Dermis microvascular lymphatic vessel endothelial cell (primary cell): ENCODE measurements at places on chromosomes 12 and 14.
A peak's percentile ranks its signal among the peaks of the same experiment; 100 is the strongest.

GRCh38 chr12:15728118-15728598 is 61.0 kb downstream of the EPS8 start:
- peak; percentile 87 for DNase-seq

GRCh38 chr12:128077211-128077916 is 189.6 kb upstream of the TMEM132C start:
- no peak for DNase-seq

DNA sequence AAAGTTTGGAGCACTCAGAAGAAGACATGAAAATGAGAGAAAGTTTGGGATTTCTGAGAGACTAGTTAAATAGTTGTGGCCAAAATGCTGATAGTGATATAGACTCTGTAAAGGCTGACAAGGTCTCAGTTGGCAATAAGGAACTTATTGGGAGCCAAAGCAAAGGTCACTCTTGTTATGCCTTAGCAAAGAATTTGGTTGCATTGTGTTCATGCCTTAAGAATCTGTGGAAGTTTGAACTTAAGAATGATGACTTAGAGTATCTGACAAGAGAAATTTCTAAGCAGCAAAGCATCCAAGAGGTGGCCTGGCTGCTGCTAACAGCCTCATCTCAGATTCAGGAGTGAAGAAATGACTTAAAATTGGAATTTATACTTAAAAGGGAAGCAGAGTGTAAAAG is 113.8 kb downstream of the PIK3C2G start:
- no peak for DNase-seq

DNA sequence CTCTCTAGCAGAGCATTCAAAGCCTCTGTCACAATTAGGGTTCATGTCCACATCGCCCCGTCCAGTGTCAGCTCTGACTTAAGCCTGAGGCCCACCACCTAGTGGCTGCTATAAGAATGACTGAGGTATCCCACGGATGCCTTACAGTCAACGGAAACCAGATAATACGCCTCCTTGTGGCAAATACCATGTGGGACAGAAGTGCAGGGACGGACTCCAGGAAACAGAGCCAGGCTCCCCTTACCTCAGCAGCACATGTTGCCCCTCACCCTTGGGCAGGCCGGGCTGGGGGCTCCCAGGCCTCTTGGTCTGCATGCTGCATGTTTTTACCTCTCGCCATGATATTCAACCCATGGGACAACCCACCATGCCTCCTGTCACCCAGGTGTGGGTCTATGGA is 86.3 kb downstream of the VWF start:
- DNase-seq, result peak; percentile 74

DNA sequence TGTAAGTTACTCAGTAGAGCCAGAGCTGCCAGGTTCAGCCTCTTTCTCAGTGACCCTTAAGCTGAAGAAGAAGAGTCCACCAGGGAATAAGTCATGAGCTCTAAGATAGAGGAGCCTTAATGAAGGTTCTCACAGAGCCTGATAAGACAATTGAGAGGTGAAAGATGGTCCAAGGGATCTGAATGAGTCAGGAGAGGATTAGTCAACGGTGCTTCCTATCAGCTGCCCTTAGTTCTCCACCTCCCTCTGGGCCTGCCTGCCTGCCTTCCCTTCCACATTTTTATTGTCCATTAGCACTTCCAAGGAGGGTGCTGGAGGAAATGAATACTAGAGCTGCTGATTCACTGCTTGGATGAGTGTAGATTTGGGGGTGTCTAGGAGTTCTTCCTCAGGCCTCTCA is 161.7 kb upstream of the RMST start:
- no peak for DNase-seq

DNA sequence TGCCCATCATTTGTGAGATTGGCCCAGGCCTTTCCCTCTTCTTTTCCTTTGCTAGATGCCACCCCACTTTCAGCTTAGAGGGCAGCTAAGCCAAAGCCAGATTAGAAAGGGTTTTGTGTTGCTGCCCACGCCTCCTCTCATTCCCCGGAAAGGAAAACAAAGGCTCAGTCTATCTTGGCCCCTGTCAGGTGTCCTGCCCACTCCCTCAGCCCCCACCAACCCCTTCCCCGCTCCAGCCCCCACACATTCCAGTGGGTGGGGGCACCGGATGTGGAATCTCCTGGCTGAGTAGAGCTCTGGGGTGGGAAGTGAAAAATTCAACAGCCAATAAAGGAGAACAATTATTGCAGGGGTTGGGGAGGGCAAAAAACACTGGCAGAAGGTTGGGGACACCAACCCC is 2.2 kb downstream of the BLOC1S1 start:
- no peak for DNase-seq

DNA sequence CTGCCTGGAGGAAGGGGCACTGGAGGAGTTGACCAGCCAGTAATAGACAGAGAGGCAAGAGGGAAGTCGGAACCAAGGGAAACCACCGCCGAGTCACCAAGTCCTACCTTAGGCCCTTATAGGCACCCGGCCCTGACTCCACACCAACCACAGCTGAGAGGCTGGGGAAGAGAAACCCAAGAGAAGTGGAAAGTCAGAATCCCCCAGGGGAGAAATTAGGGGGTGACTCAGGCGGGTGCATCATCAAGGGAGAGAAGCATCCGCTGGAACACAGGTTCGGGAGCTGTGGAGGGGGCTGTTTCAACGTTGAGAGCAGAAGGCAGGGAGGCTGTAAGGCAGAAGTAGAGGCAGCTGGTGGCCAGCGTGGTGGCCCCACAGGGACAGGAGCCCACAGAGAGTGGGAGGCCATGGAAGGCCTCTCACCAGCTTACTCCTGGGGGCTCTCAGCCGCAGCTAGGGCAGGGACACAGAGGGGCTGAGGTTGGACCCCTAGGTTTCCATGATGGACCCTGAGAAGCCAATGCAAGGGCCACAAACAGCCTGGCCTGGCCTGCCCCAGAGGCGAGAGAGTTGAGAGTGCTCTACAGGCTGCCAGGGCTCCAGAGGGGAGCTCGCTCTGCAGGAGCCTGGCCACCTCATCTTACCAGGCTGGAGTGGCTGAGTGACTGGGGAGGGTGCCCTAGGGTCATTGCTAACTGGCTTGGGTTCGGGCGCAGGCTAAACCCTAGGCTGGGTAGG is 1.4 kb upstream of the TRMT61A start:
- no peak for DNase-seq

GRCh38 chr12:38949363-38949762 is 44.0 kb upstream of the CPNE8 start:
- no peak for DNase-seq

GRCh38 chr12:82504409-82504808 is 146.1 kb downstream of the METTL25 start:
- no peak for DNase-seq

DNA sequence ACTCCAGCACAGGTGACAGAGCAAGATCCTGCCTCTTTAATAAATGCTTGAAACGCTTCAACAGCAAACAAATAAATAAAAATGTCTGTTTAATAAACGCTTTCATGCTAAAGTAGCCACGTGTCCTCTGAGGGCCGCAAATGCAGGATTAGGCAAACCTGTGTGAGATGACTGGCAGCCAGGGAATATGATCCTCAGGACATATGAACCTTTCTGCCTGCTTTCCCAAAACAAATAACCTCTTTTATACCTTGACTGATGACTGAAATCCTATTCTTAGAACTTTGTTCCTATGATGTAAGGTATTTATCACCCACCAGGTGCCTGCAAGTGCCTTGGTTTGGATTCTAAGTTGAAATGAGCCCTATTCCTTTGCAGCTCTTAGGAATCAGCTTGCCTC is 14.5 kb upstream of the FLVCR2 start:
- DNase-seq, result no peak

DNA sequence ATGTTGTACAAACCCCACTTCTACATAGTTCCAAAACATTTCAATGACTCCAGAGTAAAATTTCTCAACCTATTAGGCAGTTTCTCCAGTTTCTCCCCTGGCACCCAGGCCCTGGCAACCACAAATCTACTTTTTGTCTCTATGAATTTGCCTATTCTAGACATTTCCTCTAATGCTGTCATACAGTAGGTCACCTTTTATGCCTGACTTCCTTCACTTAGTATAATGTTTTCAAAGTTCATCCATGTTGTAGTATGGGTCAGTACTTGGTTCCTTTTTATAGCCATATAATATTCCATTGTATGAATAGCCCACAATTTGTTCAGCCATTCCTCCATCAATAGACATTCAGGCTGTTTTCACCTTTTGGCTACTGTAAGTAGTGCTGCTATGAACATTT is 67.0 kb downstream of the SPRING1 start:
- DNase-seq, result no peak

DNA sequence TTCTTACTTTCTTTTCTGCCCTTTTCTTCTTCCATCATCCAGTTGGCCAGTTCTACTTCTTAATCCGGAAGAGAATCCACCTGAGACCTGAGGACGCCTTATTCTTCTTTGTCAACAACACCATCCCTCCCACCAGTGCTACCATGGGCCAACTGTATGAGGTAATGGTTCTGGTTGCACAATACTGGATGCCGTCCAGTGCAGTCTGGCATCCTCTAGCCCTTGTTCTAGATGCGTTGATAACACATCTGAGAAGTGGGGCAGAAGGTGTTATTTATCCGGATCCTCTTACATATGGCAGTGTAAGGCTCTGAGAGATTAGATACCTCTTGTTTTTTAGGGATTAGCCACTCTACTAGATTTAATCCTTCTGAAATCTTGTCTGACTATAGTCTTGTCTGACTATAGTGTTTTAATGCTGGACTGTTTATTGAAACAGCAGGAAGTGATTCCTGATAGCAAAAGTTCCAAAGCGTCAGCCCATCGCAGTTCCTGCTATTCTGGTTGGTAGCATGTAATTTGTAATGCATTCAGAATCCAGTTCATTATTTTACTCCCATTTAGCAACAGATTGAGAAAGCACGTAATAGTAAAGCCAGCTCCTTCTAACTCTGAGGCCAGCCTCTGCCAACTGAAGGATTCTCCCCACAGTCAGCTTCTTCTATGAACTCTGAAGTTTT is 7.9 kb downstream of the GABARAPL1 start:
- DNase-seq, result peak; percentile 89
